NCI-H1105 (cell line): ENCODE measurements at places on chromosomes 7 and 10.
A peak's percentile ranks its signal among the peaks of the same experiment; 100 is the strongest.

DNA sequence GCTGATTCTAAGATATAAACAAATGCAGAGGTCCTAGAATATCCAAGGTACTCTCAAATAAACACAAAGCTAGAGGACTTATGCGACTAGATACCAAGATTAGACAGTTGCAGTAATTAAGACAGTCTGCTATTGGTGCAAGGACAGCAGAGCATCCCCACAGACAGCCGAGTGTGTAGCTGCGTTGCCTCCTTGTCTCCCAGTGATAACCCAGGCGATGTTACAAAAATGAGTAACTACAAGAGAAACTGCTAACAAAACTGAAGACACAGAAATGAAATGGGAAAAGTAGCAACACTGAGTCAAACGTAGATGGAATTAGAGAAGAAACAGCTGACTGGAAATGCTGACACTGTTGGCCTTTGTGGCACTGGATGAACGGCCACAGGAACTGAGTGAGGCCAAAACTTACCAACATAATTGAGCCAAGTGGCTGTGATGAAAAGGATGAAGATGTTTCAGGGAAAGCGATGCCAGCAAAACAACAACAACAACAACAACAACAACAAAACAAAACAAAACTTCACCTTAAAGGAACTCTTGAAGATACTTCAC lies 54.3 kb downstream of the BAIAP2L1 start:
- no peak for DNase-seq

DNA sequence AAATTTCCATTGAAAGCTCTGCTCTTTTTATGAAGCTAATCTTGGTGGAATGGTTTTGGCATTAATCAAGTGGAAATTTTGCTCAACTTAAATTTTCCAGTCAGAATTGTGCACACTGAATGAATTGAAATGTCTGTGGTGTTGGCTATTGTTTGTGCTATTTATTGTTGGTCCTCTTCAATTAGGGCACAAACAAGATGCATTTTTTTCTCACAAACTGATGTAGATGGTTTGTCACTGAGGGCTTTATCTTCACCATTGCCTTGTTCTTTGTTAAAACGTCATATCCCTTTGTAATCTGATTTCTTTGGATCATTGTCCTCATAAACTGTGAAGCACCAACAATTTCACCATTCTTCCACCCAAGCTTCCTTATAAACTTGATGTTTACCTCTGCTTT lies 152.1 kb upstream of the RHOBTB1 start:
- DNase-seq: no peak

DNA sequence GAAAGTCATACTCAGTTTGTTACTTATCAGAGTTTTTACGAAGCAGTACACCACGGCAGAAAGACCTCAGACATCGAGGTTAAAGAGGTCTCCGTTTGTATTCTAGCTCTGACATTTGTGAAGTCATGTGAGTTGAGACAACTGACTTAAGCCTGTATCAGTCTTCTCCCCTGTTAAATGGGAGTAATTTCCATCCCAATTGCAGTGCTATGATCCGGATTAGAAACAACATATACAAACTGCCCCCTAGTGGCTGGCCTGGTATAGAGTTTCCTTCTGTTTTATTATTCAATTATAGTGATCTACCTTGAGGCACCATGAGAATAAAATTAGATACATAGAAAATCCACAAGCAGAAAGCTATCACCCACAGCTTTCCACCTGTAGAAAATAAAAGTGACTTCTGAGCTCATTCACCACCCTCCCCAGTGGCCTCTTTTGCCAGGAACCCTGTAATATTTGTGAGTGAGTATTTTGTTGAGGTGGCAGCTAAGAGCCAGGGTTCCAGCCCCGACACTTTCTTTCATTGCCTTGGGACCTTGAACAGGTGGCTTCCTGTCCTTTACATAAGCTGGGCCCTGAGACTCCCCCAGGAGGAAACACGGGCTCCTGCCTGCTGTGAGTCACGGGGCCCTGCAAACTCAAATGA lies 607.2 kb upstream of the MGMT start:
- no peak for DNase-seq

GRCh38 chr7:73391396-73391795 lies 42.2 kb upstream of the FZD9 start:
- no peak for DNase-seq

GRCh38 chr7:49852619-49853462 lies 79.4 kb downstream of the VWC2 start:
- DNase-seq: peak; percentile 30

- no peak for DNase-seq
These were observed 7.2 kb upstream of the ITPRIP start for GRCh38 chr10:104345515-104345914.

GRCh38 chr10:35803046-35803445 lies 160.9 kb upstream of the FZD8 start:
- DNase-seq: no peak

- DNase-seq: no peak
These were observed 48.0 kb upstream of the ZNF365 start for GRCh38 chr10:62326176-62326575.

DNA sequence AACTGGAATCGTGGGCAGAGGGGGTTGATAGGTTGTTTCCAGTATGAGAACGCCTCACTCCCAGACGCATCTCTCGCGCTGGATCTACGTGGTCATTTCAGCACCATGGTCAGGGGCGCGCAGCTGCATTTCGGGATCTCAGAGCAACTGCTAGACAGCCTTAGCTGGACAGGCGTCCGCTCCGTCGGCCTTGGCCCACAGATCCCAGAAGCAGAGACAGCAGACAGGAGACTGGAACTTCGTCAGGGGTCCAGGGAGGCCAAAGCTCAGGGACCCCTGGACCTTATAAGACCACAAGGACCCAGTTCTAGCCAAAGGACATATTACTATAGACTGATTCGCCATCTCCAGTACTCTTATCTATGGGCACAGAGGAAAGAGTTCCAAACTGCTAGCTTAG lies 5.3 kb downstream of the NEUROG3 start:
- no peak for DNase-seq

DNA sequence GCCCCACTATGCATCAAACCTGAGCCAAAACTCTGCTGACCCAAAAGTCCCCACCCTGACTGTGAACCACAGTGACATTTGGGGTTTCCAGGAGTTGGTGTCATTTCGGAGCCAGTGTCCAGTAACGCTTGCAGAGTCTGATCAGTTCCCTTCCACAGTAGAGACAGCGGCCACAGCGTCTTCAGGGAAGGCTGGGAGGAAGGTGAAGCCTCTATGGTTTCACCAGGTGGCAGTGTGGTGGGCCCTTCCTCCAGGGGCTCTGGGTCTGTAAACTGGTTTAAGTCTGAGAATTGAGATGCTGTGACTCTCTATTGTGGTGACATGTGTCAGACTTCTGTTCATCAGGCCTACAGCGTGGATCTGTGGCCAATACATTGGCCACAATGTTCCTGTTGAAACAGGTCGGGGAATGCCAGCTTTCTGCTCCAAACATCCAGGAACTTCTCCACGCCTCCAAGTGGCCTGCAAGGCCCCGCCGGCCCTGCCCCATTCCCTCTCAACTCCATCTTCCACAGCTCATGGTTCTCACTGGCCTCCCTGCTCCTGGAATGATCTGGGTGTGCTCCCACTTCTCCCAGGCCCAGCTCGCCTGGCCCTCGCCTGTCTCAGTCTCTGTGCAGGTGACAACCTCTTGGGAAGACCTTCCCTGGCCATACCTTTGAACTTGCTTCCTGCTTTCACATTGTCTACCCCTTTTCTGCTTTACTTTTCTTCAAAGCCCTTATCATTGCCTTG lies 124.5 kb upstream of the FAM20C start:
- DNase-seq: no peak

DNA sequence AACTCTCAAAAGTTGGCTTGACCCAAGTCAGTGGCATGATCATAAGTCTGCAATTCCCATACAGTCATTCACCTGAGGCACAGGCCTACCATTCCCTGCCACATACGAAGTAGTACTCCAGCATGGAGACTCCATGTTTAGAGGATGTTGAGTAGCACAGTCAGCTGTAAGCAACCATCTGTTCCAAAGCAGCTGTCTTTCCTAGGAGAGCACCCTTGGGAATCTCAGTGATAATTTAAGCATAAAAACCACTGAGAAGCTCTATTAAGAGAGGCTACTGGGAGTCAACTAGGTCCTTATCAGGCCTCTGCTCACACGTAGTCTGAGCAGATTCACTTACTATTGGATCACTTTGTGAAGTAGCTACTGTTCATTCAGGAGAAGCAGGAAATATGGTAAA lies 61.6 kb upstream of the UNC5B start:
- no peak for DNase-seq

DNA sequence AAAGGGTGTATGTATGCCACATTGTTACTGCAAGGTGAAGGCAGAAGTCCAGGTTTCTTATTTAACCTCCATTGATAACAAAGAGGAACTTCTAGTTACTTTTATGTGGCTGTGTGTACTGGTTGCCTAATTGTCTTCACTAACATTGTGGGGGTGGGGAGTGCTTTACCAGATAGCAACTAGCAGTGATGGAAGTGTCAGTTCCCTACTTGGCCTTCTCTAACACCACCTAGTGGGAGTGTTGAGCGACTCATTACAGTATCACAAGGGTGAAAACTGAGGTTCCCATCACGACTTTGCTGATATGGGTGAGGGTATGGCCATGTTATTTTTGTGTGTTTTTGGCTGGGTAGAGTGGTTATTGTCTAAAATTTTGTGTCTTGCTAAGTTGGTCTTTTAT lies 274.4 kb downstream of the THSD7A start:
- DNase-seq: no peak

DNA sequence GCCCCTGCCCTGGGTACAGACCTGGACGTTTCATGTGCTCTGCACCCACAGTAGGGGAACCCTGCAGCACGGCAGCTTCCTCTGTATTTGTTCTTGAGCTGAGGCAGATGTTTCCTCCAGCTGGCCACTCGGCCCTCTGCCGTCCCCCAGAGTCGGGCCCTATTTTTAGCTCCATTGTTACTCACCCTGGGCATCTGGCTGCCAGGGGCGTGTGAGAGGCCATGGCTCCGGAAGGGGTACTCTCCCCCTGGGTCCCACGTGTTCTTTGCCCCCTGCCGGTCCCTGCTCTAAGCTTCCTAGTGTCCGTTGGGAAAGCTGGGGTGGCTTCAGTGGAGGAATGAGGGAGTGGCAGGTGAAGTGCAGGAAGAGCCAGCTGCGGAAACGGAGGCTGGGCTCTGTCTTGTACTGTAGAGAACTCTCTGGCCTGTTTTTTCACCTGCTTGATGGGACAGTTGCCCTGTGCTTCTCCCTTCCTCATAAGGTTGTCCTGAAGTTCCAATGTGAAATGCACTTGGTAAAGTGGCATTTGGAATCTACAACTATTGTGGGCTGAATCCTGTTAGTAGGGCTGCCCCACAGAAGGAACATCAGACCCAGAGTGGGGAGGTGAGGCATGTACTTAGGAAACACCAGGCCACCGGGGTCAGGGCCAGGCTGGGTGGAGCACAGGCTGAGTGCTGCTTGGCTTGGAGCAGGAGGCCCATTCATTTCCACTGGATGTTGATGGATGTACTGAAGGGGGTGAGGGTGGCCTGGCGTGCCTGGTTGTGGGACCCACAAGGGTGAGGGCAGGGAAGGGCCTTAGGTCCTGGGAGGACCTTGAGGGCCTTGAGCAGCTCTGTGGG lies 30.6 kb downstream of the PALD1 start:
- no peak for DNase-seq

- DNase-seq: no peak
These were observed 29.5 kb downstream of the RAB11FIP2 start for GRCh38 chr10:118017071-118017740.

GRCh38 chr7:75876126-75876881 lies 2.5 kb upstream of the RHBDD2 start:
- no peak for DNase-seq

GRCh38 chr7:137696988-137697387 lies 149.8 kb downstream of the DGKI start:
- no peak for DNase-seq

DNA sequence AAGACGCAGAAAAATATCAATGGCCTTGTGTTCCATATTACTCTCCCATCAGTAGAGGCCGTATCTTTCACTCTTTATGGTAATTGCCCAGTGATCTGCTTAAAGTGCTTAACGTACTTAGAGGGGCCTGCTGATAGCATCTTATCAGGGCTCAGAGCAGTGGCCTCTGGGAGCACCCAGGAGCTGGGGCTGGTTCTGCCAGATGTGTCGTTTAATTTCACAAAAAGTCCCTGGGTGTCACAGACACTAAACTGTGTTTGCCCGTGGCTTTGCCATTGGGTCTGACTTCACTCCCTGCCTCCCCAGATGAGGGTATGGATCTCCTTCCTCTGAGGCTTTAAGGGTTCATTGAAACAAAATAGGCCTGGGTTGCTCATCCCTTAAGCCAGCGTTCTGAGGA lies 435.3 kb downstream of the GATA3 start:
- DNase-seq: no peak

- DNase-seq: peak; percentile 82
These were observed 75.6 kb downstream of the CTBP2 start for GRCh38 chr10:125084614-125085257.

DNA sequence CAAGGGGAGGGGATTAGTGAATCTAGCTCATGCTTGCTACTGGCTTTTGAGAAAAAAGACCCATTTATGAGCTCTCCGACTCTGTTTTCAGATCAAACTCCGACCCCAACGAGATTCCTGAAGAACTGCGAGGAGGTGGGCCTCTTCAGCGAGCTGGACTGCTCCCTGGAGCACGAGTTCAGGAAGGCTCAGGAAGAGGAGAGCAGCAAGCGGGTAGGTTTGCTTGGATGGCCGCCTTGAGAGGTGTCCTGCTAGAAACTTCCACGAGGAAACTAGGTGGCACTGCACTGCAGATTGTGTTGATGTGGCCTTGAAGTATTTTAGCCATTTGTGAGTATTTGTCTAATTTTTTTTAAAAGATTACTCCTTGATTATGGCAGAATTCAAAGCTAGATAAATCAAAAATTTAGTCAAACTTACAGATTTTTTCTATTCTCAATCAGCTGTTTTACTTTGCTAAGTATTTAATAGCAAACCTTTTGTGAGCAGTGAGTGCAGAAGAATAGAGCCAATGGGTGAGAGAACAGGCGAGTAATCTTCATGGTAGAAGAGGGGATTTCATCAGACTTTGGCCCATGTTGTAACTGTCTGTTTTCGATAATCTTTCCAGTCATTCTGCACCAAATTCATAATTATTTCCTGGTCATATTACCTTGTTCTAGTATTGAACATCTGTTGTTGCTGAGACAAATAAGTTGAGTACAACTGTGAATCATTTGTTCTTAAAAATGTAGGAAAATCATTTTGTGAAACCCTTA lies 95.4 kb downstream of the CREB5 start:
- no peak for DNase-seq

DNA sequence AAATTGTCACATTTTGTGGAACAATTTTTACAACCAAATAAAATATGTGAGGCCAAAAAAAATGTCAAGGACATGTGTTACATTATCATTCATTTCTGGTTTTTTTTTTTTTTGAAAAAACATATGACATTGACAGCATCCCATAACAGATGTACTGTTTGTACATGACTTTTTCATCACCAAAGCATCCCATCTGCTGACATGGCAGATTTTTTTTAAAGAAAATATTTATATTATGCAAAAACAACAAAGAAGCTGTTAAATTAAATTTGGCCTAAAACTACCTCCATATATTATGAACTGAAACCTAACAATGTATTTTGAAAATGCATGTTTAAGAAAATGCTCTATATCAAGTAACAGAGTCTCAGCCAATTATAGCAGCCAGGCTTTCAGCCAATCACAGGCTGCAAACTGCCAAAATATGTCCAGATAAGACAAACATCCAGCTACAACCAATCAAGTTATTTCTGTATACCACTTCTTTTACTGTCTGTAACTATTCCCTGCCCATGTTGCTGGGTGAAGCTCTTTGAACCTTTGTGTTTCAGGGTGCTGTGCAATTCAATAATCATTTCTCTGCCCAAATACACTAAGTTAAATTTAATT lies 1111.8 kb downstream of the GRM8 start:
- DNase-seq: no peak

GRCh38 chr10:95314192-95314918 lies 23.6 kb upstream of the PDLIM1 start:
- no peak for DNase-seq
